ENCODE measurements at places on chromosomes 1 and 21. TPM values are rescaled to one million over a fixed set of nuclear protein-coding genes. Genes with fewer than 3 reads are reported as not detected.

POU3F1 gene
- not detected for total RNA-seq

ATAD3C gene
- 0.17 TPM for total RNA-seq

SH3BP5L gene
- total RNA-seq: 19.8 TPM

OR2L3 gene
- not detected for total RNA-seq

OR6N1 gene
- total RNA-seq: not detected
